ENCODE measurements at places on chromosomes 7 and 10. TPM values are rescaled to one million over a fixed set of nuclear protein-coding genes. Genes with fewer than 3 reads are reported as not detected.
A peak's percentile ranks its signal among the peaks of the same experiment; 100 is the strongest.

DNA sequence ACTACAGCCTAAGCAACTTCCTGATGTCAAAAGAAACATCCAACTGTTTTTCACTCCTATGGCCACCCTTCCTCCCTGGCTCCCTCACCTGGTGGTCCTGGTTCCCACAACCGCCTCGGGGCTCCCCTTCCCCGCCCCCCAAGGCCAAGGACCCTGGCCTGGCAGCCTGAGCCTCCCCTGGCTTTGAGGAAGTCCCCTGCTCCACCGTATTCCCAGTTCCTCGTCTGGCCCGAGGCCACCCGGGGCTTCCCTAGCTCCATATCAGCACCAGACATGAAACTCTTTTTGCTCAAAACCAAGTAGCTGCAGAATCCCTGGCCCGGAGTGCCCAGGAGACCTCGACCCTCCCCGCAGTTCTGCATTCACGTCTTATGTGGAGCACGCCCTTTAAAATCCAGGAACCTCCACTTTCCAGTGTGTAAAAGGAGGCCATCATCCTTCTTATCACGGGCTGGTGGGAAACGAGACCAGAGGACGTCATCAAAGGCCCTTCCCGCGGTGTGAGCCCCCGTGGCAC, 82.9 kb downstream of the PRKAG2 start:
- H3K27me3 ChIP-seq = no peaks in the 10 kb centered on the region
- peaks cover 26% of the 10 kb centered on the region for H3K4me1 ChIP-seq
- H3K36me3 ChIP-seq = no peaks in the 10 kb centered on the region
- H3K27ac ChIP-seq = peak overlapping the region; percentile 51
- no peak overlapping the region for H3K4me3 ChIP-seq

The ZNF425 gene
- total RNA-seq = 3.3 TPM

GRCh38 chr7:112121318-112121717, 84.9 kb downstream of the DOCK4 start:
- no peaks in the 10 kb centered on the region for H3K27me3 ChIP-seq
- DNase-seq = no peak
- H3K4me1 ChIP-seq = no peaks in the 10 kb centered on the region
- H3K36me3 ChIP-seq = no peaks in the 10 kb centered on the region

DNA sequence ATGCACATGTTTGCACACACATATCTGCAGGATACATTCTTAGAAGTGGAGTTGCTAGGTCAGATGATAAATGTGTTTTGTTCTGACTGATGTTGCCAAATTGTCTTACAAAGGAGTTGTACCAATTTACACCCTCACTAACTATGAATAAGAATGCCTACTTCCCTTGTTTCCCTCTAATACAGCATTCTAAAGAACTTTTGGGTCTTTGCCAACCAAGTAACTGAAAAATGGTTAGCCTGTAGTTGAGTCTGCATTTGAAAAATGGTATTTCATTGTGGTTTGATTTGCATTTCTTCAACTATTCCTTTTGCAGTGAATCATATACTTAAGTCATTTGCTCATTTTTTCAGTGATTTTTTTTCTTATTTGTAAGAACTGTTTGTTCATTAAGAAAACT, 48.4 kb downstream of the TMEM26 start:
- no peaks in the 10 kb centered on the region for H3K36me3 ChIP-seq
- no peak overlapping the region for H3K4me3 ChIP-seq
- no peak overlapping the region for H3K27ac ChIP-seq
- no peaks in the 10 kb centered on the region for H3K27me3 ChIP-seq
- no peaks in the 10 kb centered on the region for H3K4me1 ChIP-seq

GRCh38 chr7:27143023-27143949, at the start of gene HOXA5:
Gene HOXA5 (minus strand): TSS chr7:27143681. CDS start chr7:27143607, 74 bp downstream.
- H3K4me1 ChIP-seq = peaks cover 14% of the 10 kb centered on the region
- peak within 1 kb of the TSS; percentile 14 for H3K4me3 ChIP-seq
- no peaks in the 10 kb centered on the region for H3K36me3 ChIP-seq
- DNase-seq = no peak
- peak within 1 kb of the TSS; percentile 55 for H3K27ac ChIP-seq

DNA sequence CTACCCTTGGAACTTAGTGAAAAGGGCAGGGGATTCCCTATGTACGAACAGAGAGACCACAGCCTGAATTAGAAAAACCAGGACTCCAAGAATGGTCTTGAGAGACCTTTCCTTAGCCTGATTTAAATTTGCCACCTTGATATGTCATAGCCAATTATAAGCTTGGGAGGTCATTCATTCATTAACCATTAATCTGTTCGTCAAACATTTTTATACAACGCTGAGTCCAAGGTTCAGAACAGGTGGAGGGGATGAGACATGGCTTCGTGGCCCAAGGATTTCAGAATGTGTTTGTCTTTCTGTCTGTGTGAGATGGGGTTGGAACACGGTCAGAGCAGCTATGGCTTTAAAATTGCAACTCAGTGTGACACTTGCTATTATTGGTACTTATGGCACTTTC, 158.0 kb downstream of the PAXIP1 start:
- no peak for DNase-seq
- H3K36me3 ChIP-seq = no peaks in the 10 kb centered on the region
- no peaks in the 10 kb centered on the region for H3K4me1 ChIP-seq
- H3K27me3 ChIP-seq = no peaks in the 10 kb centered on the region
- H3K4me3 ChIP-seq = no peak overlapping the region

DNA sequence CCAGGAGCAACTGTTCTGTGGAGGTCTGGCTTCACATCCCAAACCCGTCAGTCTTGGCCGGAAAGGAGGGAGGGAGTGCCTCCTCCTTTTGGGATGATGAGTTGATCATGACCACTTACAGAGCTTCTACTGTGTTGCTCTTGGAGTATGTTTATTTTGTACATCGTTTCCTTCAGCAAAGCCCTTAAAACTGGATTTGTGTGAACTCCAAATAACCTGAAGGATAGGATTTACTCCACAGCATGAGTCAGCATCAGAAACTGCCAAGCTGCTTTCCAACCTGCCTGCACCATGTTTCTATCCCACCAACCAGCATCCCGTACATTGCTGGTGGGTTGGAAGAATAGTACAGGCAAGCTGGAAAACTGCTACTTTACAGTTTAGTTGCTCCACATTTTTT, 3.5 kb downstream of the CCDC201 start:
- no peak overlapping the region for H3K4me3 ChIP-seq
- H3K4me1 ChIP-seq = no peaks in the 10 kb centered on the region
- H3K27me3 ChIP-seq = no peaks in the 10 kb centered on the region
- H3K36me3 ChIP-seq = no peaks in the 10 kb centered on the region
- DNase-seq = no peak

The TSPAN33 gene
- 9.9 TPM for total RNA-seq

- no peak overlapping the region for H3K4me3 ChIP-seq
- no peaks in the 10 kb centered on the region for H3K4me1 ChIP-seq
- no peak for DNase-seq
- no peak overlapping the region for H3K27ac ChIP-seq
- no peaks in the 10 kb centered on the region for H3K36me3 ChIP-seq
Measured at GRCh38 chr7:16914771-16915170, 33.0 kb upstream of the AGR3 start.

The PRRT4 gene
- total RNA-seq = not detected

DNA sequence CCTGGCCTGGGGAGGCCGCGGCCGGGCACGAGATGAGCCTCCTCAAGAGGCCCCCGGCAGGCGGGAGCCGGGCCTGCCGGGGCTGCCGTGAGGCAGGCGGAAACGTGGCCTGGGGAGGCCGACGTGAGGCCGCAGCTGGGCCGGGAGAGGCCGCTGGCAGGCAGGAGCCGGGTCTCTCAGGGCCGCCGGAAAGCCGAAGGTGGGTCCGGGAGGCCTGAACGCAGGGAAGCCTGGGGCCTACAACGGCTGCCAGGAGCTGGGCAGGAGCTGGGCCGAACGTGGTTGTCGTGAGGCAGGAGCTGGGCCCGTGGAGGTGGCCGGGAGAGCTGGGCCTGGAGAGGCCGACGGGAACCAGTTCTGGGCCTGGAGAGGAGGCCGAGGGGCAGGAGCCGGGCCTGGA, 171.9 kb downstream of the TPST1 start:
- H3K4me1 ChIP-seq = no peaks in the 10 kb centered on the region
- peaks cover 5% of the 10 kb centered on the region for H3K36me3 ChIP-seq
- H3K4me3 ChIP-seq = no peak overlapping the region
- no peaks in the 10 kb centered on the region for H3K27me3 ChIP-seq

The ZNF853 gene
- total RNA-seq = 27.4 TPM

GRCh38 chr7:7672545-7673239, 32.1 kb downstream of the UMAD1 start:
- DNase-seq = no peak
- no peak overlapping the region for H3K27ac ChIP-seq

DNA sequence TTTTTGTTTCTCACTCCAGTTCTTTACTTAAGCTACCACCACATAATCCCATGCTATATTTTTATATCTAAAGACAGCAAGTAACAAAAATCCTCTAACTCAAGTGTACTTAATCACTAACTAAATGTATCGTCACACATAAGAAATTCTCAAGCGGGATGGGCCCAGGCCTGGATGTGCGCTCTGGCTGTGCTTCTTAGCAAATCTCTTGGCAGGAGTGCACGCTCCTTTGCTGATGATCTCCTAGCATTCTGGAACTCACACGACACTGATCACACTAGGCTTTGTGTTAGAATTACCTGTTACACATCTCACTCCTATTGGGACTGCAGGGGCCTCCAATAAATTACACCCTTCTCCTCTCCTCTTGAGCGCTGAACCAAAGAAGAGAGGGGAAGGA, 46.7 kb upstream of the CALD1 start:
- H3K27me3 ChIP-seq = no peaks in the 10 kb centered on the region
- H3K27ac ChIP-seq = no peak overlapping the region
- no peaks in the 10 kb centered on the region for H3K36me3 ChIP-seq
- H3K4me1 ChIP-seq = peaks cover 3% of the 10 kb centered on the region
- DNase-seq = peak; percentile 7
- H3K4me3 ChIP-seq = no peak overlapping the region

GRCh38 chr10:112816033-112816430, 134.0 kb upstream of the TCF7L2 start:
- DNase-seq = no peak
- no peaks in the 10 kb centered on the region for H3K36me3 ChIP-seq
- H3K27ac ChIP-seq = no peak overlapping the region
- no peaks in the 10 kb centered on the region for H3K4me1 ChIP-seq

DNA sequence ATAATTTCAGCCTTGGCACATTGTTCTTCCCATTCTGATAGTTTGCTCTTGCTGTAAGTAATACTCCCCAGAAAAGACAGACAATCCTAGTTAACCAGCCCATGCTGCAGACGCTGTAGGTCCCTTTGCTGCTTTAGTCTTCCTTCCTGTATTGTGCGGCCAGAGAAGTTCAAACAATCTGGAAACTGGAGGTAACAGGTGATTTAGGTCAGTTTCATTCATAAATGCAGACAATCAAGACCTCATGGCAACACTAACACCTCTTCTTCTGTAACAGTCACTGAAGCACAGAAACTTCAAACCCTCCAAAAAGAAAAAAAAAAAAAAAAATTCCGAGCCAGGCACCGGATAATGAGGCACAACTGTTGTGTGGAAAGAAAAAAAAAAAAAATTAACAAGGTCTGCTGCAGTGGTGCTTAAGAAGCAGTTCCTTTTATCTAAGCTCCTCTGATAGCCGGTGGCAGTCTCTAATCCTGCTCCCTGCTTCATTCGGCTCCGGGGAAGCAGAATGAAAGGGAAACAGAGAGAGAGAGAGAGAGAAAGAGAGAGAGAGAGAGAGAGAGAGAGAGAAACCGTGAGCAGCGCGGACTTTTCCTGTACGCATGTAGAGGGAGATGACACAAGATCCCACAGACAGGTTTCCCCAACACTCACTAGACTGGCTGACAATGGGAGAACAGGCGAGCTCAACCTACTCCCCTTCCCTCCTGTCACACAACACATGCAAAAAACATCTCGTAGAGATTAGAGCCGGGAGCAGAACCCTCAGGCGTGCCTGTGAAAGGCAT, at the start of gene SEMA3A:
Gene SEMA3A (minus strand): TSS at position 306 of the 788 bp plus-strand sequence. CDS start 203 bp downstream, at position 103.
- peak within 1 kb of the TSS; percentile 12 for H3K27ac ChIP-seq
- no peaks in the 10 kb centered on the region for H3K4me1 ChIP-seq
- H3K4me3 ChIP-seq = peak within 1 kb of the TSS; percentile 17
- H3K27me3 ChIP-seq = no peaks in the 10 kb centered on the region

The GBX1 gene
- not detected for total RNA-seq

The RAMP3 gene
- total RNA-seq = 40.1 TPM

DNA sequence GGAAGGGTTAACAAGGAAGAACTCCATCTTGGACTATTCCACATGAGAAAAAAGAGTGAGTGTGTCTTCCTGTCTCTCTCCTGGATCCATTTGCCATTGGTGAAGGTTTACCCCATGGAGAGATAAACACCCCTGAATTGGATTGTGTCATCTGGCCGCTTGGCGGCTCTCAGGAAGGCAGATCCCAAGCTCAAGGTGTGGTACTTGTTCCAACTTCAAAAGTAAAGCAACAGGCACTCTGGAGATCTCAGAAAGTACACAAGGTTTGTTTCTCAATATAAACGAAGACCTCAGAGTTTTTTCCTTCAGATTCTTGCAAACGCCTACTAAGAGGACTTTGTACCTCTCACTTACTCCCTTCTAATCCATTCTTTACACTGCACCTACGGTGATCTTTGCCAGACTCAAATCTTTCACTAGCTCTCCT, 116.7 kb downstream of the REEP3 start:
- no peak overlapping the region for H3K4me3 ChIP-seq
- H3K27ac ChIP-seq = no peak overlapping the region
- H3K4me1 ChIP-seq = no peaks in the 10 kb centered on the region

The CPVL gene
- 182 TPM for total RNA-seq

The MALRD1 gene
- total RNA-seq = 2.3 TPM

The ANXA8 gene
- total RNA-seq = not detected

DNA sequence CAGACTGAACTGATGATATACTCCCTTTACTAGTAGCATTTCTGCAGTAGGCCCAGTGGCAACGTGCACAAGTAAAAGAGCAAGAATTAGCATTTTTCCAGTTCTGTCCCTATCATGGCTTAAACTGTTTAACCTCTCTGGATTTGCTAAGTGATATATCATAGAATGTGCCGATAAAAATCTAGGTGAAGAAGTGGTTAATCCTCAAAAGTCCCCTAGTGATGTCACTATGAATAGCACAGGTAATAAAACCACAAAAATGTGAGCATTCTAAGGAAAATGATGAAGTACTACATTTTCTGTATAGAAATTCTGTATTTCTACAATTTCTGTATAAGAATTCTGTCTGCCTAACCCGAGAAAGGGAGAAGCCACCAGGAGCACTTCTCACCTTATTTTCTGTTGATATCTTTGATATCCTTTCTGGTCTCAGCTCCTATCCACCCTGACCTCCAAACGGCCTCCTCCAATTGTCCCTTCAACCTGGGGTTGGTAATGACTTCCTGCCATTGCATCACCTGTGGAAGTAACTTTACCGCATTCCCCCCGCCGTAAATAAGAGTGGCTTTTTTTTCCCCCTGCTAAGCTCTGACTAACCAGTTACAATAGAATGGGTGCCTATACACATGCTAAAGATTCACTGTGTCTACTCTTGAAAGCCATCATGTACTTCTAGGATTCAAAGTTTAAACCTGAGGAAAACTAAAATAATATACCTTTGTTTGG, 155.9 kb upstream of the ASAH2 start:
- no peak for DNase-seq
- H3K4me3 ChIP-seq = no peak overlapping the region
- H3K36me3 ChIP-seq = no peaks in the 10 kb centered on the region
- H3K27ac ChIP-seq = no peak overlapping the region

GRCh38 chr7:157679607-157680006, 342.8 kb downstream of the DNAJB6 start:
- no peaks in the 10 kb centered on the region for H3K36me3 ChIP-seq
- H3K27me3 ChIP-seq = peaks cover 8% of the 10 kb centered on the region
- H3K4me1 ChIP-seq = peaks cover 8% of the 10 kb centered on the region

The THAP5 gene
- 36.8 TPM for total RNA-seq

GRCh38 chr10:119784340-119785067, 58.7 kb downstream of the INPP5F start:
- H3K36me3 ChIP-seq = no peaks in the 10 kb centered on the region
- H3K4me1 ChIP-seq = peaks cover 7% of the 10 kb centered on the region
- no peak overlapping the region for H3K27ac ChIP-seq
- no peak for DNase-seq

The MGAM2 gene
- not detected for total RNA-seq

GRCh38 chr7:21939858-21940372, 5.8 kb downstream of the CDCA7L start:
- H3K4me3 ChIP-seq = no peak overlapping the region
- peaks cover 16% of the 10 kb centered on the region for H3K4me1 ChIP-seq
- H3K36me3 ChIP-seq = no peaks in the 10 kb centered on the region
- no peak for DNase-seq
